ENCODE measurements at places on chromosomes 4 and X.

DNA sequence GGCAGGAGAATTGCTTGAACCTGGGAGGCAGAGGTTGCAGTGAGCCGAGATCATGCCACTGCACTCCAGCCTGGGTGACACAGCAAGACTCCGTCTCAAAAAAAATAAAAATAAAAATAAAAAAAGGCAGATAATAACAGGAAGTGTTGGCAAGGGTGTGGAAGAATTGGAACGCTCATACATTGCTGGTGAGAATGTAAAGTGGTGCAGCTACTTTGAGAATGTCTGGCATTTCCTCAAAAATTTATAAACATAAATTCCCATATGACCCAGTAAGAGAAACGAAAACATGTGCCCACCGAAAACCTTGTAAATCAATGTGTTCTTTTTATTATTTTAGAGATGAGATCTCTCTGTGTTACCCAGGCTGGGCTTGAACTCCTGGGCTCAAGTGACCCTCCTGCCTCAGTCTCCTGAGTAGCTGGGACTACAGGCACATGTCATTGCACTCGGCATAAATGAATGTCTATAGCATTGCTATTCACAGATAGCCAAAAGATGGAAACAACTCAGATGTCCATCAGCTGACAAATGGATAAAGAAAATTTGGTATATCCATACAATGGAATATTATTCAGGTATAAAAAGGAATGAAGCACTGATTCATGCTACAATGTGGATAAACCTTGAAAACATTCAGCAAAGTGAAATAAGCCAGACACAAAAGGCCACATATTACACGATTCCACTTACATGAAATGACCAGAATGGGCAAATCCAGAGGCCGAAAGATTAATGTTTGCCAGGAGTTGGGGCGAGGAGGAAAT is 63.7 kb upstream of the PLAC1 start:
- no peak for DNase-seq

- no peak for DNase-seq
Observed at GRCh38 chr4:17787315-17787714, 5.9 kb upstream of the FAM184B start.

- no peak for DNase-seq
Observed at GRCh38 chr4:87047281-87047798, 112.5 kb downstream of the AFF1 start.

GRCh38 chrX:27307546-27307945 is 155.6 kb downstream of the PPP4R3C start:
- DNase-seq: no peak

GRCh38 chr4:177282284-177282835 is 27.3 kb upstream of the NEIL3 start:
- no peak for DNase-seq

Measured in HEK293T (cell line).